ENCODE measurements at places on chromosomes 5 and 9.

- DNase-seq, result no peak
Observed at GRCh38 chr9:94140791-94141790, 56.8 kb downstream of the PTPDC1 start.

DNA sequence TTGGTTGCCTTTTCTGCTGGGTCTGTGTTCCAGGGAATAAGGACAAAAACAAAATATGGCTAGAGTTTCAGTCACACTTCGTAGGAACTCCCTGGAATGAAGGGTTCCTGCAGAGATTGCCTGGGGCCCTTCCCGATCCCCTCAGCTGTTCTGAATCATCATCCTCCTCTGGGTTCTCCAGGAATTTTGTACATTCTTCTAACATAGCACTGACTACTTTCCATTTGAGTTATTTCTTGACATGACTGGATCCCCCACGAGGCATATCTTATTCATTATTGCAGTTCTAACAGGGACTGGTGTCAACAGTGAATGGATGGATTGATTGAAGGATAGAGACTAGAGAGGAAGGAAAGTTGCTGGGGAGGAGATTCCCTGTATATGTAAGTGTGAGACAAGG lies 49.2 kb upstream of the TNC start:
- no peak for DNase-seq

DNA sequence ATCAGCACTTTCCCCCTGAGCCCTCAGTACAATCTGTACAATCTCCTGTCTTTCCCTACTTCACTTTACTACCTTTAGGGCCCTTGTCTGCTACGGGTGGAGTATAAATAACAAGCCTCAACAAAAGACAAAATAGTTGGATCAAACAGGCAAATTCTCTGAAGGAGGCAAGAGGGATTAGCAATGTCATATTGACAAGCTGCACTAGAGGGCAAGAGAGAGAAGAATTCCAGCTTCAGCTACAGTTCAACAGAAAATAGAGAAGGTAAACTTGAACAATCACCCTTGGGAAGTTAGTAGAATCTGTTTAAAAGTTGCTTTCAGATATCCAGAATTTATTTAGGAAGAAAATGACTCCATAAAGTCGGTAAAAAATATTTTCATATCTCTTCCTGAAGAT lies 68.4 kb upstream of the IZUMO3 start:
- no peak for DNase-seq

DNA sequence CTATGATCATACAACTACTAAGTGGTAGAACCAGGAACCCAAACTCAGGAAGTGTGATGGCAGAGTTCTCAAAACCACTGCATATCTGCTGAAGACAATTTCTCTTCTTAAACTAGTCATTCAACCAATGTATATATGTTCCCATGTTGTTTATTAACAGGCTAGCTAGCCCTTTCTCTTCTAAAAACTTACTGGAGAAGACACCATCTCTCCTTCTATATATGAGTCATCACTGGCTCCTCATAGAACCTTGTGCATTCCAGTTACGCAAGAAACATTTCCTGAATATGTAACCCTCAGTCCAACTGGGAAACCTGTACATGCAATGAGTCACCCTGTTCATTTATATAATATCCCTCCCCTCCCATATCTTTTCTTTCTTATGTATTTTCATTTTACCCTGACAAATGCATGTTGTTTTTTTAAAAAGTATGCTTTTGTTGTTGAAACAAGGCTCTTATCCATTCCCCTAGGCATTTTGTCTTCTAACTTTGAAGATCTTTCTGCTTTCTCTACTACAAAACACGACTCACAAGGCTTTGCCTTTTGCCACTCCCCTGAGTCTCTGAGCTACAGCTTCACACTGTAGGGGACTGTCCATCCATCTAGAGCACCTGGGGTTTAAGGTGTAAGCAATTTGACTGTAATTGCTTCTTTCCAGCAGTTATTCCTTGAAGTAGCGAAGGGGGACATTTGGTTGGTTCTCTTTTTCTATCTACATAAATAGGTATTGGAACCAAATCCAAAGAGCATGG lies 119.5 kb downstream of the ANXA1 start:
- DNase-seq, result no peak

DNA sequence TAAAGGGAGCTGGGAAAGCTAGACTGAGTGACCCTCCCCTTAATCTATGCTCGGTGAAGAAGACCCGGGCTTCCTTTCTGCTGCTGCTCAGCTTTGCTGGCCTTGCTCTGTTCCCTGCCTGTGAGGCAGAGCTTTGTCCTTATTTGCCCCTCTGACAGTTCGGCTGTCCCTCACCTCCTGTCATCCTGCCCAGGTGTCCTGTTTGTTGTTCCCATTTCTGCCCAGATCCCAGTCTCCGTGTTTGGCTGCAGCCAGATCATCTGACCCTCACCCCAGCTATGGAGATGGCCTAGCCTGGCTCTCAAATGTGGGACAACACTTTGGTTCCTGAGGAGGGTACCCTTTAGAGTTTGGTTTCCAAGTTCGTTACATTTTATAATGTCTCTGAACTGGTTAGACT lies 20.2 kb downstream of the OTULIN start:
- DNase-seq, result no peak

- DNase-seq, result no peak
Observed at GRCh38 chr9:135253305-135254004, 166.0 kb downstream of the OLFM1 start.

GRCh38 chr9:129761293-129761900 lies 8.6 kb upstream of the PTGES start:
- no peak for DNase-seq

DNA sequence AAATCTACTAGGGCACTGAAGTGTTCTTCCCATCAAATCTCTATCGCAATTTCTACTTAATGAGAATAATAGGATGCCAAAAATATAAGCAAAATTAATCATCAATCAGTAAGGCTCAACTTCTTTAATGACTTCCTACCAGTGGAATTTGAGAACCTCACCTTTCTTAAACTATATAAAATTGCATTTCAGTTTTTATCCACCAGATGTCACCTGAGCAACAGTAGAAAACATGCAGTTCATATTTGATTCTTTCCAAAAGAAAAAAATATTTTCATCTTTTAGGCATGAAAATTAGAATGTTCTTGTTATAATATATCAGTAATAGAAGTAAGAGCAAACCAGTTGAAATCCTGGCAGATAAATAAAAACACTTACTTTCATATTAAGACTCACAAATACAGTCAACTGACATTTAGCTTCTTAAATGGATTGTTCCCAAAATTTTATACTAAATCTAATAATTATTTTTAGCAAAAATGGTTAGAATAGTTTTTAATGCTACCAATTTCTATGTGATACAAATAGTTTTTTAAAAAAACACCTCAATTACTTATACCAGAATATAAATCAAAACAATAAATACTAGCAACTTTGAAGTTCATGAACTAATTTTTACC lies 13.4 kb upstream of the CCDC112 start:
- peak; percentile 9 for DNase-seq

DNA sequence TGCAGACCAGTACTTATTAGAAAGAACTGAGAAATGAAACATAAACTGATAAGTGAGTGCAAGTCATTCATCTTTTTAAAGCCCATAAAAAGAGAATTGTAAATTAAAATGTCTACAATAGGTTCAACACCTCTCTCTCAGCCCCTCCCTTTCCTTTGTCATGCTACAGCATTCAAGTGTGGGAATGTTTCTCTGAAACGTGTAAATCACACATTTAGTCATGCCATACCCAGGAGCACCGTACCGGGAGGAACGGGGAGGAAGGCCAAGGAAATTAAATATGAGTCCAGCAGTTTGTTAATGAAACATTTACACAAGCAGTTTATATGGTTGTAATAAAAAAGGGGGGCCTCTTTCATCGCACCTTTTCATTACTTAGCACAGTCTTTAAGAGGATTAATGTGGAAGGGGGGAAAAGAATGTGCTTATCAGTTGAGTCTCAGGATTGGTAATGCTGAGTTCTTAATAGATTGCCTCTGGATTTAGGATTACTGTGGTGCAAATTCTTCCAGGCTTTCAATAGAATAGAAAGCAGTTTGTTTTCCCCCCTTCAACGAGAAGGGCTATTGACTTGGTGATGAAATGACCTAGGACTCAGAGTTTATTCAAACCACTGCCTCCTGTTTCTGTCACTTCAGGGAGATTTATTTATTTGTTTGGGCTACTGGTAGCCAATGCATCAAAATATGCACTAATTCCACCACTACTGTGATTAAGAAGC lies 176.0 kb upstream of the ZNF608 start:
- DNase-seq, result no peak

GRCh38 chr5:125829349-125829748 lies 593.9 kb upstream of the GRAMD2B start:
- no peak for DNase-seq

DNA sequence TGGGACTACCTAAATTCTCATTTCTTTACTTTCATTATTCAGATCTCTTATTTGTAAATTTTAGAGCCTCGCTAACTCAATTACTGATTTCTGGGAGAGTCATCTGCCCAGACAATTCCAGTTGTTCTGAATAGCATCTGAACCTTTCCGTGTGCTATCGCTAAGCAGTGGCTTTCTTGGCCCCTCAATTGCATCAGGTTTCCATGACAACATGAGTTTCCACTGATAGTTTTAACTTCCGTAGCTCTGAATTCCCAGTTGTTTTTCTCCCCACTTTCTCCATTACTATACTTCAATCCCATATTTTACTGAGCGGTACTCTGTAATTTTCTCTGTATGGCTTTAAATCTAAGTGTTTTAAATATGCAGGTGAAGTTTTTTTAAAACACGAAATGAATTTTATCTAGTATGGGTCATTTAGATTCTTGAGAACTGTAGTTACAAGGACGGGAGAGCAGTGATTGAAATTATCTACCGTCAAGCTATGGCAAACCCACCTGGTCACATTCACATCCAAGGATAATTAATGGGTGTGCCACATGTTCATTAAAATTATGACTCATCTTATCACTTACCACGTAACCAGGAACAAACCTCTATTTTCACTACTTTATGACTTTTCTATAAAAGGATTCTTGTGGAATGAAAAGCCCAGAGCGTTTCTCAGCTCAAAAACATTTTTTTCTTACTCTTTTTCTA lies 223.5 kb upstream of the PCSK5 start:
- no peak for DNase-seq

DNA sequence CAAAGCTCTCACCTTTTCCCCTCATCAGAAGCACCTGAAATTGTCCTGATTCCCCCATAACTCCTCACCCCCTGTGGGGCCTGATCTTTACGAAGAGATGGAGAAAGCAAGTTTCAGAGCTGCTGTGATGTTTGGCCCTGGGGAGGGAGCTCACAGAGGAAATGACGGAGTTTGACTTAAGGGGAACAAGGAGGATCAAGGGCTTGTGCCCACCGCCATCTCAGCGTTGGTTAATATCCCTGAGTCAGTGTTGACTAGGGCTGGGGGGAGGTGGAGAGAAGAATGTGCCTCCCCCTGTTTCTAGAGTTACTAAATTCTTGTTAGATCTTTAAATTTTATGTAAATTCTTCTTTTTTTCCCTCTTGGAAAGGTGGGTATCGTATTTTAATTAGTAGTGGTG lies 27.8 kb downstream of the FGF18 start:
- no peak for DNase-seq

DNA sequence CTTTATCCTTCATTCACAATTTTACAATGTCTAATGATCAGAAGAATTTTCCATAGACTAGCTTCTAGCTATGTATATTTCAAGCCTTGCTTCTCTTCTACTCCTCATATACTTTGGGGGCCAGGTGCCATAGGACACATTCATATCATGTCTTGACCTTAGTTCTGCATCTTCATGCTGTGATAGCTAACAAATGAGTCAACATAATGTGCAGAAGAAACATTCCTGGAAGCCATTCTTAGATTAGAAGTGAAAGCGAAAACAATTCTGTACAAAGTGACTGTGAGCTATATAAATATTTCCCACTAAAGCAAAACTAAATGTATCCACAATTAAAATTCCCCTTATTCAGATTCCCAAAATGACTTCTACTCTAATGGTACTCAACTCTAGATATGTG lies 320.2 kb upstream of the NREP start:
- DNase-seq, result no peak

GRCh38 chr9:77772646-77773045 lies 124.5 kb upstream of the GNA14 start:
- DNase-seq, result no peak

- no peak for DNase-seq
Observed at GRCh38 chr5:116098998-116099397, 14.2 kb downstream of the COMMD10 start.

GRCh38 chr9:94181408-94182181 lies 77.5 kb upstream of the ZNF169 start:
- DNase-seq, result no peak

- no peak for DNase-seq
Observed at GRCh38 chr9:136694163-136694871, 7.1 kb upstream of the AGPAT2 start.

DNA sequence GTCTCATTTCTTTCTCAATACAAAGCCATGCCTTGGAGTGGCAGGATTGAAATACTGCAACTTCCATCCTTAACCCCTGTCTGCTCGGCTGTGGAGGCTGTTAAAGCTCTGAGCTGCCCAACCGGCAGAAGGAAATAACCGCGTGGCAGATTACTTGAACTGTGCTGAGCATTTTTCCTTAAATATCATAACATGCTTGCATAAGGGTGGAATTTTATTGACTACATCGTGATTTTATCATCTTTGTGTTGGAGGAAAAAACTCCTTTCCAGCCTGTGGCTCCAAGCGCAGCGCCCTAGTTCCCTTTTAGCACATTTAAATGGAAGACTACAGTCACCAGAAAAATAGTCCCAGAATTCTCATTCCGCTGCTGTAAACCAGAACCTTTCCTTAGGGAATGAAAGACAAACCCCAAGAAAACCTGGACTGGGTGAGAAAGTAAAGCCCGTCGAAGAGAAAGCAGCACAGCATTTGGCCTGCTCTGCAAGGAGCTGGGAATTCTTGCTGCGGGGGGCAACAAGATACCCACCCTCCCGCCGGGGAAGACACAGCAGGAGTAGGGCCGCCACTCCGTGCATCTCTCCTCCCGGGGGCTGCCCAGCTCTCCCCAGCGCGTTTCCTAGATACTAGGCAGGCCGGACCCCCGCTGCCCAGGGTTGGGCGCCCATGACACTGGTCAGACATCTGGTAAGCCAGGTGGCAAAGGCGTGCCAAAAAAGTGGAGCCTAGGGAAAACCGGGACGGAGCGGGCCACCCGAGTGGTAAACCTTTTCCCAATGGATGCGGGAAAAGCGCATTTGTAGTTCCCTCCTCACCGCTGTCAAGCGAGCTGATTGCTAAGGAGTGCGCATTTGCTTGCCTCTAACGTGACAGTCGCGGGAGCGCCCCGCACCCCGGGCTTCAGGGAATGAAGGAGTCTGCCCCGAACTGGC lies 1.3 kb downstream of the SHC3 start:
- DNase-seq, result no peak

DNA sequence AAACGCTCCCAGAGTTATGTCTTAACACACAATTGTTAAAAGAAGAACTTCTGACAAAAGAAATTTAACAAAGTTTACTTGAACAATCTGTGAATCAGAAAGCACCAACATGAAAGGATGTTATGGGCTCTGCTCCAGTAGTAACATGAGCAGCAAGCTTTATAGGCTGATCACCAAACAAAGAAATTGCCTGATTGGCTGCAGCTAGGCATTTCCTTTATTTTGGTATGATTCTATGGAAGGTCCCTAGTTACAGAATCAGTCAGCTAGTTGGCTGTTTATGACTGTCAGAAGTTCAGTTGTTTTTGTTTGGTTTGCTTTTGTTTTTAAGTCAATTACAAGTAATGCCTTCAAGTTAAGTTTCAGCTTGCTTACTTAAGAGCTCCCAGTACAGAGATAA lies 102.4 kb upstream of the SMC2 start:
- DNase-seq, result no peak

- DNase-seq, result no peak
Observed at GRCh38 chr9:121985792-121986494, 107.2 kb downstream of the TTLL11 start.

Measured in DMS79 treated with DMSO at 0.1 percent for 48 hours (cell line).